ENCODE measurements at places on chromosomes 11 and 22. TPM values are rescaled to one million over a fixed set of nuclear protein-coding genes. Genes with fewer than 3 reads are reported as not detected.

The MS4A15 gene
- not detected for total RNA-seq

The SLC16A8 gene
- total RNA-seq = 0.28 TPM

- DNase-seq = no peak
Observed at GRCh38 chr22:42236848-42237247, 33.6 kb downstream of the TCF20 start.

DNA sequence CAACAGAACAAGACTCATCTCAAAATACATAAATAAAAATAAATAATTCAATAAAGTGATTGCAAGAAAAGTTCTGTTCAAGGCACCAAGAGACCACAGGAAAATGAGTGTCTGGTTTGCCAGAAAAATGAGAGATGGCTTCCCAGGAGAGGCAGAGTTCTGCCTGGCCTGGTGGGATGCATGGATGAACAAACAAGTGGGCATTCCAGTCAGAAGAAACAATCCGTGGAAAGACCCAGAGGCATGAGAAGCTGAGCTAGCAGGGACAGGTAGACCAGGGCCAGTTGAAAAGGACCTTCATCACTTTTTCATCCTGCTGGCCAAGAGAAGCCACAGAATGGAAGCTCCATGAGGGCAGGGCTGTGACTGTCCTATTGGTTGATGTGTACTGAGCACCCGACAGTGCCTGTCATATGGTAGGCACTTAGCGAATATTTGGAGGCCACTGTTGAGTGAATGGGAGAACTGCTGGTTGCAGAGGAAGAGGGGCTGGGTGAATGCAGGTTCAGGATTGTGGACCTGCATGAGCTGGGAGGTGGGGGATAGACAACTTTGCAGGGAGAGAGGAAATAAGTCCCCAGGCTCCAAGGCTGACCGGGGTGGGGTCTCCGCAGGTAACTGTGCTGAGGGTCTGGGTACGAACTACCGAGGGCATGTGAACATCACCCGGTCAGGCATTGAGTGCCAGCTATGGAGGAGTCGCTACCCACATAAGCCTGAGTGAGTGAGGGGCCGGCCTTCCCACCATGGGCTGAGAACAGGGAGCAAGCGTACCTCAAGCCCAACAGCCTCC, 3.7 kb downstream of the F2 start:
- DNase-seq = no peak
